ENCODE measurements at places on chromosomes 3 and 15. TPM values are rescaled to one million over a fixed set of nuclear protein-coding genes. Genes with fewer than 3 reads are reported as not detected.

DNA sequence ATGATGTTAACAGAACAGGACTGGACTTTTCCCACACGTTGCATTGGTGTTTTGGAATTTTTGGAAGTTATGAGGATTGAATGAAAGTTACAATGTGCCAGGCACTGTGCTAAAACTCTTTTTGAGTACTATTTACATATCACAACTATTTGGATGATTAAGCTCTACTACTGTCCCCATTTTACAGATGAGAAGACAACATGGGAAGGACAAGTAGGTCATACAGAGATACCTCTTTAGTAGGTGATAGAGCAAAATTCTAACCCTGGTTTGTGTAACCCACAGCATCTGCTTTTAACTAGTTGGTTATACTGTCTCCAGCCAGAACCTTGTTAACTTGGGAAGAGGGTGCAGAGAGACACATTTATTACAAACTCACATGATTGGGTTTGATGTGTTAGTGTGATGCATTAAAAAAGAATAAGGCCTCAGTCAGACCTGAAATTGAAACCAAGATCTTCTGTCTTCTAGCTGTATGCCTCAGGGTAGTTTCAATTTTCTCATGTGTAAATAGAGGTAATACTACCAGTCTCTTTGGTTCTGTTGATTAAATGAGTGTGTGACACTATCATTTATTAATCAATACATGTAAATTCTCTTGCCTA, 1.4 kb downstream of the NDUFB4 start:
- no peak for DNase-seq
- no peaks in the 10 kb centered on the region for H3K27me3 ChIP-seq
- H3K4me3 ChIP-seq = peak overlapping the region; percentile 48
- no peak overlapping the region for H3K27ac ChIP-seq
- H3K4me1 ChIP-seq = peaks cover 35% of the 10 kb centered on the region

- peaks cover 54% of the 10 kb centered on the region for H3K27me3 ChIP-seq
- no peak overlapping the region for H3K27ac ChIP-seq
- H3K4me3 ChIP-seq = no peak overlapping the region
- no peak for DNase-seq
- peaks cover 15% of the 10 kb centered on the region for H3K4me1 ChIP-seq
These were observed 16.6 kb upstream of the AEN start for GRCh38 chr15:88604381-88605188.

- H3K4me1 ChIP-seq = no peaks in the 10 kb centered on the region
- DNase-seq = no peak
- H3K27me3 ChIP-seq = no peaks in the 10 kb centered on the region
- no peak overlapping the region for H3K27ac ChIP-seq
- H3K4me3 ChIP-seq = no peak overlapping the region
These were observed 11.2 kb upstream of the KLHL40 start for GRCh38 chr3:42674146-42674545.

The SLC30A4 gene
- 3.1 TPM for total RNA-seq

DNA sequence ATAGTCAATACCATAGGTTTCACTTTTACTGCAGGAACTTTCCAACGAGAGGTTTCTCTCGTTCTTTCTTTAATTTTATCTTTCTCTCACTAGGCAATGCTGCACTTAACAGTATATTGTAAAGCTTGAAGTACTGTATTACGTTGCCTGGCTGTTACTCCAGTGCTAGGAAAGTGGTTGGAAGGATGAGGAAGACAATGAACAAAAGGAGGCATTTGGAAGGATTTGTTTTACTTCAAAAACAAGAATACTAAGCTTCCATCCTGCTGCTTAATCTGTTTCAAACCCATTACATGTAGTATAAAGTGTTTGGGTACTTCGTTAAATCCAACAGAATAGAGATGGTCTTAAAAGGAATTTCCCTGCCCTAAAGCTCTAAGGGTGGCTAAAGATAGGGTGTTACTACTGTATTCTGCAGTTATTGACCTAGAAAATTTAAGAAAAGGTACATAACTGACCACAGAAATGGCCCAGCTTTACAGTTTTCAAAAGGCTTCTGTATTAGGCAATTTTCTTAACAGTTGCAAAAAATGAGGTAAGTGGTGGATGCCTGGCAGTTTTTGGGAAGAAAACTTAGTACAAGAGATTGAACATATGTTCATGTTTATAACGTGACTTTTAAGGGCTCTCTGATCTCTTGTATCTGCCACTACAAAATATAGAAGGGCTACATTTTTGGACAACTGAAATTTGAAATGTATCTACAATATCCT, 785 bp upstream of the IFT57 start:
- H3K4me1 ChIP-seq = peaks cover 46% of the 10 kb centered on the region
- H3K4me3 ChIP-seq = peak overlapping the region; percentile 85
- no peaks in the 10 kb centered on the region for H3K36me3 ChIP-seq
- no peaks in the 10 kb centered on the region for H3K27me3 ChIP-seq

GRCh38 chr15:48089702-48090101, 31.1 kb upstream of the SLC24A5 start:
- no peaks in the 10 kb centered on the region for H3K4me1 ChIP-seq
- H3K27me3 ChIP-seq = no peaks in the 10 kb centered on the region
- no peak overlapping the region for H3K4me3 ChIP-seq

DNA sequence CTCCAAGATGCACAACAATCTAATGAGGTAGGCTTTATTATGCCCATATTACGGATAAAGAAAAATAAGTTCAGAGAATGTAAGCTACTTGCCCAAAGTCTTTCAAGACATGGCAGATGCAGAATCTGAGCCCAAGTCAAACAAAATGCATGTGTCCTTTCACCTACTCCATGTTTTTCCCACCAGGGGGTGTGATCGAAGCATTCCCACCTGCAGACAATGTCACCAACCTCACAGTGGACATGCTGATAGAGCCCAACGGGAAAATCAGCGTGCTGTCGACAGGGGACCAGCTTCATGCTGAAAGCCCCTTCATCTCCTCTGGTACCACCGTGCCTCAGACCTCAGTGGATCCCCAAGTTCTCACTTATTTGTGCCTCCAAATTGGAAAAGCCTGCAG, 99.8 kb upstream of the C15orf61 start:
- no peaks in the 10 kb centered on the region for H3K4me1 ChIP-seq
- no peak for DNase-seq
- no peak overlapping the region for H3K27ac ChIP-seq
- H3K4me3 ChIP-seq = no peak overlapping the region
- H3K36me3 ChIP-seq = no peaks in the 10 kb centered on the region
- no peaks in the 10 kb centered on the region for H3K27me3 ChIP-seq

GRCh38 chr3:40867797-40868196, 331.5 kb upstream of the CTNNB1 start:
- no peak overlapping the region for H3K4me3 ChIP-seq
- H3K36me3 ChIP-seq = no peaks in the 10 kb centered on the region
- DNase-seq = no peak
- no peaks in the 10 kb centered on the region for H3K4me1 ChIP-seq
- H3K27me3 ChIP-seq = no peaks in the 10 kb centered on the region

The NOX5 gene
- total RNA-seq = not detected

- H3K4me1 ChIP-seq = no peaks in the 10 kb centered on the region
- H3K36me3 ChIP-seq = peaks cover 10% of the 10 kb centered on the region
- no peak overlapping the region for H3K4me3 ChIP-seq
These were observed 18.4 kb downstream of the PRKCI start for GRCh38 chr3:170240671-170241070.

DNA sequence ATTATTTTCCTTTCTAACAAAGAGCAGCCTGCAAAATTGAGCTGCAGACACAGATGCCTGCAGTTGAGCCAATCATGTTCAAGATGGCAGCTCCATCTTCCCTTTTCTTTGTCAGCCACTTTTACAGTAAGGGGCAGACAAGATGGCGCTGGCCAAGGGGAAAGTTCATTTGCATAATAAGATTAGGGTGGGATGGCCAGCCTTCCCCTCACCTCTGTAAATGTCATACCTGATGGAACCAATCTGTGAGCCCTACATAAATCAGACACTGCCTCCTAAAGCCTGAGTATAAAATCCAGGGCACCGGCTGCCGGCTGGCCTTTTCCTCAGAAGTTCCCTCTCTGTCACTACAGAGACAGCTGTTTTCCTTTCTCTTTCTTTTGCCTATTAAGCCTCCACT, 15.8 kb downstream of the PATL2 start:
- no peak overlapping the region for H3K27ac ChIP-seq
- no peaks in the 10 kb centered on the region for H3K36me3 ChIP-seq
- no peaks in the 10 kb centered on the region for H3K27me3 ChIP-seq
- H3K4me3 ChIP-seq = no peak overlapping the region
- H3K4me1 ChIP-seq = peaks cover 5% of the 10 kb centered on the region
- no peak for DNase-seq

DNA sequence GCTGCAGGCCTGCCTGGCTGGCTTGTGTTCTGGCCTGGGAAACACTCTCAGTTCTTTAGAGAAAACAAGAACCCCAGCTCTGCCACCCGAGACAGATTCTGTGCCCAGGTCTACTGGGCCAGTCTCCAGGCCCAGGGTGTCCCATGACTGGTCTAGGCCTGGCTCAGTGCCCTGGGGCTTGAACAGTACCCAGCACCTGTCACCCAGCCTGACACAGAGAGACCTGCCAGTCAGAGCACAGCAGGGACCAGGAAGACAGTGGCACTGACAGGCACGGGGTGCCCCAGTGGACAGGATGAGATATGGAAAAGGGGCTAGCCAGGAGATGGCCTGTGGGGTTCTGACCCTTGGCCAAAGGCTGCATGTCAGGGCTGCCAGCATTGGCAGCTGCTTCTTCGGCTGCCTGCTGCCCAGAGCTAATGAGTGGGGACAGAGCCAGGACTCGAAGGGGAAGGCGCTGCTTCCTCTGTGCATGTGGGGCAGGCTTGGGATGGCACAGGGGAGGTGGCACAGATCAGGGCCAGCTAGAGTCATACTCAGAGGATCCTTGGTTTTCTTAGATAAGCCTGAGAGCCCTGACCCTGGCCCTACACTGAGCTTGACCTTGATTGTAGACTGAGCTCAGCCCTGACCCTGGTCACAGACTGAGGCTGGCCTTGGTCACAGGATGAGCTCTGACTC, 15.1 kb downstream of the CCDC33 start:
- H3K27me3 ChIP-seq = no peaks in the 10 kb centered on the region
- no peak overlapping the region for H3K4me3 ChIP-seq
- H3K27ac ChIP-seq = no peak overlapping the region

- peak within 1 kb of the TSS; percentile 91 for H3K4me3 ChIP-seq
- peak within 1 kb of the TSS; percentile 77 for H3K27ac ChIP-seq
- no peaks in the 10 kb centered on the region for H3K36me3 ChIP-seq
- peaks cover 30% of the 10 kb centered on the region for H3K4me1 ChIP-seq
These were observed at the start of gene SQOR for GRCh38 chr15:45634432-45635190. Gene SQOR (plus strand): TSS chr15:45635029. CDS start chr15:45658924, 23,895 bp downstream.

- no peak overlapping the region for H3K27ac ChIP-seq
- DNase-seq = no peak
- H3K4me1 ChIP-seq = peaks cover 36% of the 10 kb centered on the region
- H3K36me3 ChIP-seq = no peaks in the 10 kb centered on the region
- no peaks in the 10 kb centered on the region for H3K27me3 ChIP-seq
These were observed 65.6 kb upstream of the HEG1 start for GRCh38 chr3:125121246-125122010.

The CFAP92 gene
- 0.13 TPM for total RNA-seq

- no peak overlapping the region for H3K4me3 ChIP-seq
- H3K36me3 ChIP-seq = no peaks in the 10 kb centered on the region
- H3K27ac ChIP-seq = no peak overlapping the region
- H3K27me3 ChIP-seq = no peaks in the 10 kb centered on the region
These were observed 7.1 kb downstream of the AMOTL2 start for GRCh38 chr3:134366928-134367811.

The SLC22A13 gene
- total RNA-seq = 0.44 TPM

DNA sequence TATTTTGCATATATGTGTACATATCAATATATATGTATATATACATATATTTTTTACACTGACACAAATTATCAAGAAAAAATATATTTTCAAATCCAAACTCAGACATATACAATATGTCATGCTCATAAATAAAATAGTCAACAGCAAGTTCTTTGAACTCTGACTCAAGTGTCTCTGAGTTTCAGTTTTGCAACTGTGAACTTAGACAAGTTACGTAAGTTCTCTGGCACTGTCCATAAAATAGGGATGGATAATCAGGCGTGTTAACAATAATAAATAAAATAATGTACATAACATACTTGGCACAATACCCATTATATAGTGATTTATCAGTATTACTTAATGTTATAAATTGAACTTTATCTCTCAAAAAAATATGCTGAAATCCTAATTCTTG, 12.1 kb upstream of the XRN1 start:
- H3K27ac ChIP-seq = no peak overlapping the region
- no peaks in the 10 kb centered on the region for H3K36me3 ChIP-seq
- no peaks in the 10 kb centered on the region for H3K4me1 ChIP-seq
- no peaks in the 10 kb centered on the region for H3K27me3 ChIP-seq
- H3K4me3 ChIP-seq = no peak overlapping the region
- no peak for DNase-seq

DNA sequence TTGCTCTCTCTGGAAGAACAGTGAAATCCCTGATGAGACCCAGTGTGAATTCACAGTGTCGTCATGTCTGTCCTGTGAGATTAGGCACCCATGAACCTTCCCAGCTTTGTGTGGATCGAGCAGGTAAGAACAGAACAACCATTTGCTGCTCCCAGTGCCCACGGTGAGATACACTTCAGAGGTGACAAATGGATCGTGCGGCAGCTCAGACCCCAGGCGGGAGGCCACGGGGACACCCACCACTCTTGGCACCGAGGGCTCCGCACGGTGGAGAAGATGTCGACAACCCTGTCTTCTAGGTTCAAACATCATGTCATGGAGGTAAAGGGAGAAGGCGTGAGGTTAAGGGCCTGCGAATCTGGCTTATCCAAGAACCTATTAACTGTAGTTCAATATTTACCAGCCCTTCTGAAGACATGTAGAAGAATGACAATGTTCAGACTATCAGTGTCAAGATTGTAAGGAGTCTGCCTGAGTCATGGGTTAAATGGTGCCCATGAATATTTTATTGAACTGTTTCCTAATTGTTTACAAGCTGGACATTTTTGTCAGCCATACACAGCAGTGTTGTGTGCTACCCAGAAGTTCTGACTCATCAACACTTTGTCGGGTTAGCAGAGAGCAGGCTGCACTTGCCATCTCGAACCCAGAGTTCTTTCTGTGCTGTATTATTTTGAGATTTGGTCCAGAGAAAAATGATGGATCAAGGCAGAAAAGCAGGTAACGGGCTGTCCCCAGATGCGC, 15.5 kb upstream of the PCSK6 start:
- no peak for DNase-seq
- no peaks in the 10 kb centered on the region for H3K4me1 ChIP-seq
- no peak overlapping the region for H3K4me3 ChIP-seq
- H3K27ac ChIP-seq = no peak overlapping the region
- H3K36me3 ChIP-seq = no peaks in the 10 kb centered on the region
- no peaks in the 10 kb centered on the region for H3K27me3 ChIP-seq

DNA sequence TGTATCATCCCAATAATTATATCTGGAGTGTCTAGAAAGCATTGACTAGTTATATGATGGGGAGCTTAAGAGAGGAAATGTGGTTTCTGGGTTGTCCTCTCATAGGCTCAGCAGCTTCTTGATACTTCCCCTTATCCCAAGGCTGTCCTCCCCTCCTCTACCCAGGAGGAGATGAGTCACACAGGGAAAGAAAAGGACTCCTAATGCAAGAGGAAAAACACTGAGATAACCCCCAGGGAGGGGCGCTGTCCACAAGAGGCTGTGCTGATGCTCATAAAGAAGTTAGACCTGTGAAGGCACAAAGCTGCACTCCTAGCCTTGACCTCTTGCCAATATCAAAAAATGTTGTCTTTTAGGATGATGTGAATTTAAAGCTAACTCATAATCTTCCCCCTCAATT, 28.8 kb upstream of the GYG1 start:
- H3K27ac ChIP-seq = no peak overlapping the region
- no peaks in the 10 kb centered on the region for H3K27me3 ChIP-seq
- no peaks in the 10 kb centered on the region for H3K4me1 ChIP-seq
- no peaks in the 10 kb centered on the region for H3K36me3 ChIP-seq
- H3K4me3 ChIP-seq = no peak overlapping the region
- DNase-seq = no peak

The PLIN1 gene
- total RNA-seq = 0.35 TPM
